ENCODE measurements at places on chromosomes 3 and 15. TPM values are rescaled to one million over a fixed set of nuclear protein-coding genes. Genes with fewer than 3 reads are reported as not detected.
A peak's percentile ranks its signal among the peaks of the same experiment; 100 is the strongest.

GRCh38 chr3:72682936-72683452 is 165.3 kb downstream of the SHQ1 start:
- no peak for DNase-seq

DNA sequence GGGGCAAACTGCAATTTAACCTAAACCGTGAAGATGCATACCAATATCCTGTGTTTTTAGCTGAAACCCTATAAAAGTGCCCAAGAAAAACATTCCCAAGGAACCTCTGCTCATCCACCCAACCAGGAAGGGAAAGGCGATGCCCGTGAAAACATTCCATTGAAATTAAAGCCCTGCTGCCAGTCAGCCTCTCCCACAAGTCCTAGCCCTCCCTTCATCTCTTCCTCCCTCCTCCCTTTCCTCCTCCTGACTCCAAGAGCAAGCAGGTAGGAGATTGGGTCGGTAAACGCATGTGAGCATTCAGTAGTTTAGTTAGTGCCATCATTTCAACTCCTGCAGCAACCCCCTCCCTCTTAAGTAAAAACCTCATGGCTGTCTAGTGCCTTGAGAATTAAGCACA is 27.7 kb downstream of the HES1 start:
- no peak for DNase-seq

GRCh38 chr3:69830147-69830546 is 90.9 kb downstream of the MITF start:
- no peak for DNase-seq

MME gene
- polyA plus RNA-seq = 6.9 TPM

DNA sequence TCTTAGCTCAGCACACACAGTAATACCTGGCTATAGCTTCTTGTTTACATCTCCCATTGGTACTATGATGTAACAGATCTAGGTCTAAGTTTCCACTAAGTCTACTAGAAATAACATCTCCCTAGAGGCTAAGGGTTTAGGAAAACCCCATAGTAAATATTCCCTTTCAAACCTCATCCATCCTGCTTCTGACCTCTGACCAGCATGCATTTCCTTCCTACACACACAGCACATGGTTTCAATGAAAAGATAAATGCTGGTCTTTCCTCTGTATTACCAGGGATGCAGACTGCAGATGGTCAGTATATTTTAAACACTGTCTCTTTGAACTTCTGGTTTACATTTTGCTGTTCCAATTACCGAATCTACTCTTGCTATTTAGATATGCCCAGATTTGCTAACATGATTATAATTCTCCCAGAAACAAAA is 96.6 kb downstream of the EFL1 start:
- DNase-seq = no peak

- DNase-seq = no peak
Observed at GRCh38 chr15:67781907-67782690, 43.2 kb upstream of the SKOR1 start.

GRCh38 chr15:74783072-74783807 is 1.4 kb downstream of the CSK start:
- no peak for DNase-seq

LSG1 gene
- polyA plus RNA-seq = 35.7 TPM

GRCh38 chr3:128319741-128320141 is 146.9 kb downstream of the DNAJB8 start:
- no peak for DNase-seq

GRCh38 chr15:63296195-63296594 is 18.8 kb downstream of the APH1B start:
- DNase-seq = no peak

- DNase-seq = no peak
Observed at GRCh38 chr15:38182900-38183299, 69.7 kb upstream of the SPRED1 start.

GRCh38 chr3:12476238-12476897 is 7.9 kb upstream of the TSEN2 start:
- no peak for DNase-seq

GRCh38 chr3:104106276-104106675 is 1260.4 kb upstream of the ALCAM start:
- no peak for DNase-seq

GRCh38 chr3:169699536-169700050 is 36.1 kb upstream of the MECOM start:
- DNase-seq = peak; percentile 33

DNA sequence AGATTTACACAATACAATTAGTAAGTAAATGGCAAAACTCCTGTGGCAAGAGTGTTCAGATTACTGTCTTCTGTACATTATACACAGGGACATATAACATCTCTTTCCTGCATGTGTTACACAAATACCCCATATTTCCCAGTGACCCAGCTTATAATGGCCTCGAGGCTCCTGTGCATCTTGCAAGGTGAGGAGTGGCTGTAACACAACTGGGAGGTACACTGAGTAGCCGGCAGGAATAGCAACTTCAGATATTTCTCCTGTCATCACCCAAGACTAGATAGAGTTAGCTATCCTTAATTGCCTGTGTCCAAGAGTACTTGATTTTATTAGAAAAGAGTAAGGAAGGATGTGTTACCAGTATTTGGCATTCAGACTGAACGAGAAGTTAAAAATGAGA is 5.6 kb downstream of the GMPS start:
- no peak for DNase-seq

GP5 gene
- 0.29 TPM for polyA plus RNA-seq

- DNase-seq = no peak
Observed at GRCh38 chr3:184611607-184612281, 50.2 kb downstream of the EPHB3 start.

FEZF2 gene
- not detected for polyA plus RNA-seq

TMIE gene
- 6.8 TPM for polyA plus RNA-seq

SERINC4 gene
- polyA plus RNA-seq = not detected

GOLGA8T gene
- polyA plus RNA-seq = 0.40 TPM

- no peak for DNase-seq
Observed at GRCh38 chr15:65338366-65338765, 33.9 kb downstream of the RNU5B-1 start.
